ENCODE measurements at places on chromosomes 5 and 9.

GRCh38 chr5:118791926-118792734 lies 196.2 kb downstream of the DTWD2 start:
- peak; percentile 6 for DNase-seq

- no peak for DNase-seq
Measured at GRCh38 chr5:94872526-94872925, 254.1 kb downstream of the SLF1 start.

DNA sequence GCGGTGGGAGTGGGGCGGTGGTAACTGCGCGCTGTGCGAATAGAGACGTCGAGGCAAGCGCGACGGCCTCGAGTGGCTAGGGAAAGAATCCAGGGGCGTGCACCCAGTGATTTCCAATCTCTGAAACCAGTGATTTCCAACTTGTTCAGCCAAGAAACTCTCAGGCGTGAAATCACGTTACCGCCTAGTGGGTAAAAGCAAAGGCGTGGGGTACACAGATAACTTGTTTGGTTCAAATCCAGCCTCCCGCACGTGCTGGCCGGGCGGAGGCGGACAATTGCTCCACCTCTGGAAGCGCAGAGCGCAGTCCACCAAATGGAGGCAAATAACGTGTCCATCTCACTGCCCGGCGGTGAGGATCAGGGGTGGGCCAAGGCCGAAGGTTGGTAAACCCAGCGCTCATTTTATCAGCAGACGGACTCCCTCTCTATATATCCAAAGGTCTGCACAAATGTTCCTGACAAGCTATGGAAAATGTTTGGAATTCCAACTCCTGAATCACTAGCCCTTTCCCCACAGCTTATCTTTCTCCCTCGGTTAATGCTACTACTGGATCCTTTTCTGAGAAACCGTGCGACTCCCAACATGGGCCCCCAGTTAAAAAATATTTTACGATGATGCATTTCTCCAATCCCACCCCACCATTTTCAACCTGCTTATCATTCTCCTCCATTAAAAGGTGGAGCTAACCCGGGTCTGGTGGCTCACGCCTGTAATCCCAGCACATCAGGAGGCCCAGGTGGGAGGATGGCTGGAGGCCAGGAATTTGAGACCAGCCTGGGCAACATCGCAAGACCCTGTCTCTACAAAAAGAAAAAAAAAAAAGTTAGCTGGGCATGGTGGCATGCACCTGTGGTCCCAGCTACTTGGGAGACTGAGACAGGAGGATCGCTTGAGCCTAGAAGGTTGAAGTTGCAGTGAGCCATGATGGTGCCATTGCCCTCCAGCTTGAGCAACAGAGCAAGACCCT lies 950 bp upstream of the FNBP1 start:
- no peak for DNase-seq

- DNase-seq: no peak
Measured at GRCh38 chr5:126461838-126462237, 38.6 kb downstream of the GRAMD2B start.

- no peak for DNase-seq
Measured at GRCh38 chr5:75992753-75993152, 90.4 kb upstream of the SV2C start.

- DNase-seq: no peak
Measured at GRCh38 chr9:103601287-103601686, 492.8 kb upstream of the SMC2 start.

- no peak for DNase-seq
Measured at GRCh38 chr5:53151713-53152458, 42.3 kb upstream of the MOCS2 start.

DNA sequence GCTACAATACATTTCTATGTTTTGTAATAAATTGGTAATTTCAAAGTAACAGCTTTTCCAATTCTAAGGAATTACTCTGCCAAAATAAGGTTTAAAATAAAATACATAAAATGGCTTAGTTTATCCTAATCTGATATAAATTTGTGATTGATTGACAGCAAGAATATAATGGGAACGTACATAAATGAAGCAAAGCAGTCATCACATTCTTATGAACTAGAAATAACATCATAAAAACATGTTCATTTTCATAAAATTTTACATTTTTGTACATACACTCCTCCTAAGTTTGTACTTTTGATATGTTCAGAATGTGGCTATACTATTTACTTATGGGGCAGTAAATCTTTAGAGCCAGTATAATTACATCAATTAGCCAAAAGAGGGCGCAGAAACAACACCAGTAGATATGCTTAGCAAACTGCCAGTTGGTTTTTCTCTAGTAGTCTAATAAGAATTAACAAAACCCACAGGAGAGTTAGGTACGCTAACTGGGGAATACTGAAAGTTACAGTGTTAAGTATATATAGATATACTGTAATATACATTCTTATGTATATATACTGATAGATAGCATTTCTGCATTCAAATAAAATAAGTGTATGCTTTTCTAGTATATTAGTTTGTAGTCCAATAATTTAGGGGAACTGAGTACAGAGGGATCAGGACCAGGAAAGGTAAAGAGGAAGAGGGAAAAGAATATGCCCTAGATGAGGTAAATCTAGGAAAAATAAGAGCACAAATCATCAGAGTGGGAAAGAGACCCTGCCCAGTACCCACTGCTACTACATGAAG lies 76.8 kb downstream of the ZDHHC21 start:
- DNase-seq: no peak

DNA sequence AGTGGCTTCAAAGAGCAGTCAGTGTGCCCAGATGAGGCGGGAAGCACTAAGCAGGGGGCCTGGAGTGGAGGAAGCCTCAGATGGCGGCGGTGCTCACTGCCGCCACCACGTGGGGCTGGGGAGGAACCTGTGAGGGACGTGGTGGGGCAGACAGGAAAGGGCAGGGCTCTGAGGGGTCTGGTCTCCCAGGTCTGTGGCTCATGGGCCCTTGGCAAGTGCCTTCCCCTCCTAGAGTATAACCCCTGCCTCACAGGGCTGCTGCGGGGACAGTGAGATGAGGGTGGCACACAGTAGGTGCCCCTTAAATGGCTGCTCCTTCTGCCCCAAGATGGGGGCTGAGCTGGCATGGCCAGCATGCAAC lies 26.6 kb downstream of the NR5A1 start:
- DNase-seq: no peak

GRCh38 chr5:116440457-116441001 lies 134.1 kb downstream of the SEMA6A start:
- no peak for DNase-seq

DNA sequence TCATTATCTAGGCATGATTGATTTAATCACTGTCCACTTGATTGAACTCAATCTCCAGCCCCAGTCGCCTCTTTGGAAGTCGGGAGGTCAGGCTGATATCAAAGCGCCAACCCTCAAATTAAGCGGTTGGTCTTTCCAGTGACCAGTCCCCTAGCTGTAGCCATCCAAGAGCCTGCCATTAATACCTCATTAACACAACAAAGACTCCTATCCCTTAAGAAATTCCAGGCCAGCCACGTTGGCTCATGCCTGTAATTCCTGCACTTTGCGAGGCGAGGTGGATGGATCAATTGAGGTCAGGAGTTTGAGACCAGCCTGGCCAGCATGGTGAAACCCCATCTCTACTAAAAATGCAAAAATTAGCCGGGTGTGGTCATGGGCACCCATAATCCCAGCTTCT lies 27.4 kb upstream of the GCNT1 start:
- DNase-seq: no peak

GRCh38 chr9:134424818-134425217 lies 98.6 kb downstream of the RXRA start:
- no peak for DNase-seq

- DNase-seq: no peak
Measured at GRCh38 chr9:125180876-125181275, 8.7 kb downstream of the PPP6C start.

DNA sequence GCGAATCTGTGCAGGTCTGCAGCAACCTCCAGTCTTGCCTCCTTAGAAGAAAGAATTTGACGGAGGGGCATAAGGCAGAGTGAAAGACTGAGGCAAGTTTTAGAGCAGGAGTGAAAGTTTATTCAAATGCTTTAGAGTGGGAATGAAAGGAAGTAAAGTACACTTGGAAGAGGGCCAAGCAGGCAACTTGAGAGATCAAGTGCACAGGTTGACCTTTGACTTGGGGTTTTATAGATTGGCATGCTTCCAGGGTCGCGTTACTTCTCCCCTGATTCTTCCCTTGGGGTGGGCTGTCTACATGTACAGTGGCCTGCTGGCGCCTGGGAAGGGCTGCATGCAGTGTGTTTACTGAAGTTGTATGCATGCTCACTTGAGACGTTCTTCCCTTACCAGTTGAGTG lies 127.2 kb upstream of the FER start:
- no peak for DNase-seq

GRCh38 chr9:122991370-122991830 lies 42.1 kb upstream of the GPR21 start:
- peak; percentile 48 for DNase-seq

DNA sequence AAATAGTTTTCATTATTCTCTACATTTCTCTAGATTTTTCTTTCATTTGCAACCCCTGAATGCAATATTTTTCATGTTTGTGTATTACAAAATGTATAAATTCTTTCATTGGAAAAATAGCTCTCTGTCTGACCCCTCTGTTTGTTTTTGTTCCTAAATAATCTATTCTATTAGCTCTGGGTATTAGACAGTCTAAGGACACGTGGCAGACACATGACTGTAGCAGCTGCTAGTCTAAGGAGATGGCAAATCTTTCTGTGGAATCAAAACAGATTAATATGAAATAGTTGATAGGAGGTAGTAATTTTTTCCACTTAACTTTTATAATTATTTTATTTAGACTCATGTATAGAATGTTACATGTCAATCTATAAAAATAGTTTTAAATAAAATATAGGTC lies 21.4 kb upstream of the SPATA9 start:
- DNase-seq: no peak

DNA sequence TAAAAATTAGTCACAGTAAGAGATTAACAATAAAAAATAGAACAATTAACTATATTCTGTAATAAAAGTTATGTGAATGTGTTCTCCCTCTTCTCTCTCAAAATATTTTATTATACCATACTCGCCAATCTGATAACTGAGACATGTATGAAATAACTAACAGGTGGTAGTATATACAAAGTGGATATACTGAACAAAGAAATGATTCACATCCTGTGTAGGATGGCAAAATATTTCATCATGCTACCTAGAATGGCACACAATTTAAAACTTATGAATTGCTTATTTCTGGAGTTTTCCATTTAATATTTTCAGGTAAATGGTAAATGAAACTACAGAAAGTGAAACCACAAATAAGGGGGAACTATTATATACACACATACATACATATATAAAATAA lies 152.5 kb downstream of the RNF180 start:
- no peak for DNase-seq

GRCh38 chr9:106296426-106296825 lies 566.5 kb upstream of the ZNF462 start:
- no peak for DNase-seq

- no peak for DNase-seq
Measured at GRCh38 chr9:120735415-120736126, 21.3 kb upstream of the MEGF9 start.

DNA sequence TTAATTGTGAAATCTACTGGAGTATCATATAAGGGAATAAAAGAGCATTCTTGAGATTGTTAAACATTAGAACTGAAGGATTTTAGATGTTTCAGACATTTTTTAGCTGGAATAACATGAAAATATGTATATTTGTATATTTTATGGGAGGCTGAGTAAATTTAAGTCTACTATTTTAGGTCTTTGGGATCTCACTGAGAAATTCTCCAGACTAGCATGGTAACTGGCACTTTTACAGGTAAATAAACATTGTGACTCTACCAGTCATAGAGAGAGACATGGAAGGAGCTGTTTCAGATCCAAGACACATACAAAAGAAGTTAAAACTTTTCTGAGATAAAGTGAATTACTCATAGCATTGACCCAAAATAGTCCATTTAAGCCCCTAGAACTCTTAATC lies 59.4 kb downstream of the NDUFAF2 start:
- no peak for DNase-seq

- DNase-seq: no peak
Measured at GRCh38 chr5:131610198-131611063, 24.6 kb downstream of the RAPGEF6 start.

All from stimulated activated CD4-positive, alpha-beta T cell treated with anti-CD3 and anti-CD28 coated beads, Interleukin-1b, Interleukin-23, amount 100 ng/mL, for 48 hours (primary cell).